ENCODE measurements at places on chromosomes 5 and 9.

- DNase-seq, result no peak
These were observed 13.3 kb downstream of the NR2F1 start for GRCh38 chr5:93596310-93596675.

DNA sequence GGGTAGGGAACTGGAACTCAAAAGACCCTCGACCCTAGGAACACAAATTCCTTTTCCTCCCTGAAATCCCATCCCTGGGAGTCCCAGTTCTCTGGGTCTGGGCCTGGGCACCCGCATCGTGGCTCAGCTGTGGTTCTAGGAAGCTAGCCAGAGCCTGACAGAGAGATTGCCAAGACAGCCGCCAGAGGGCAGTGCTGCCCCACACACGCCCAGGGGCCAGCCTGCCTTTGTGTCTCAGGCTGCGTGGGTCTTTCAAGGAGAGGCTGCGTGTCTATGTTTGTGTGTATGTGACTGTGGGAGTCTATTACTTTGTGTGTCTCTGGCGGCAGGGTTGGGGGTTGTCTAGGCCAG is 32.0 kb upstream of the TTLL11 start:
- DNase-seq, result peak; percentile 64

DNA sequence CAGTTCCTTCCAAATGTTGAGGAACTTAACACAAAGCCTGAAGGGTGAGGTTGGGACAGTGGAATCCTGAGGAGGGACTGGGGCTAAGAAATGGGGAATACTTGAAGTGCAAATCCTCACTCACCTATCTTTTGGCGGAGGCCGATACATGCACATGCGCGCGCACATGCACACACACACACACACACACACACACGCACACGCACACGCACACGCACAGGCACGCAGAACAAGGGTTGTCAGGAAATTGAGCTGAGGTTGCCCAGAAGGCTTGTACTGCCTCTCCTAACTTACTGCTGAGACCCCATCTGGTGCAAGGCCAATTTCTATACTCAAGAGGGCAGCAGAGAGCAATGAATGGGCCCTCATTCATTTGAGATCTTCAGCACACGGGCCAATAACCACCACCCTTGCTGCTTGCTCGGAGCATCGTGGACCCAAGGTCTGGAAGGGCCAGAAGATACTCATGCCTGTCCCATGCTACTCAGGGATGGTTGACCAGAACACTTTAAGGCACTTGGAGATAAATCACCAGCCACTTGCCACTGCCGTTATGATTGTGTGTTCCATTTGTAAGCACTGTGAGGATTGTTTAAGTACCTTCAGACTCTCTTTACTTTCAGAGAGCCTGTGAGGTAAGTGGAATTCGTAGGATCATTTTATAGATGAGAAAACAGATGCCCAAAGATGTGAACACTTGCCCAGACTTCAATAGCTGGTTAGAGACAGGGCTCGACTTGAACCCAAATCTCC is 21.5 kb downstream of the BTF3 start:
- peak; percentile 62 for DNase-seq

DNA sequence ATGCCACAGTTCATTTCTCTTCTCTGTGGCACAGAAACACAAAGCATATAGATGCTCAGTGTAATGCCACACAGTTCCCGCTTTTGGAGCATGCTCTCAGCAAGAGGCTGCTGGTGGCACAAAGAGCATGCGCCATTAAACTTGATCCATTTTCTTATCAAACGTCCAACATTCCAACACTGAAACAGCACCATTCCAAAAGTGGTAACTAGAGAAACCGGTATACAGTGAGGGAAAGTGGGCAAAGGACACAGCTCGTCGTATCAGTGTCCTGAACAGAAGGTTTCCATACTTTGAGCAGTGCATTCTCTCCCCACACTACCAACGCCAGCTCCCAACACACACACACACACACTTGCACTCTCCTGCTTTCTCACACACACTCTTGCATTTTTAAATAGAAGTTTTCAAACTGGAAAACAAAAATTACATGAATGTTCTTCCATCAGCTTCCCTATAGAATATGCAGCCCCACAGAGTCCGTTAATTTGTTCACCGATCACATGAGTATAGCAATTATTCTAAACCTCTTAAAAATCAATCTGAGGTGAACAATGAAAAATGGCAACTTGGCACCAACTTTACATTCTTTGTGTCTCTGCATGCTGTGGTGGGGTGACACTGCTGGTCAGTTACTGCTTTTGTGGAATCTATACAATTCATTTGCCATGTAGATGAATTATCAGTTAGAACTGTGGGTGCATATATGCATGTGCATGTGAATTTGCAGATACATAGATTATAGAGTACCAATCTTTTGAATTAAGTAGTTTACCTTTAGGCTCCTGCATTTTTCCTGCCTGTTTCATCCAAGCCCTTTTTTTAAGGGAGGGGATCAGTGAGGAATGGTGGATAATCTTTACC is 5.7 kb downstream of the NFIB start:
- DNase-seq, result no peak

DNA sequence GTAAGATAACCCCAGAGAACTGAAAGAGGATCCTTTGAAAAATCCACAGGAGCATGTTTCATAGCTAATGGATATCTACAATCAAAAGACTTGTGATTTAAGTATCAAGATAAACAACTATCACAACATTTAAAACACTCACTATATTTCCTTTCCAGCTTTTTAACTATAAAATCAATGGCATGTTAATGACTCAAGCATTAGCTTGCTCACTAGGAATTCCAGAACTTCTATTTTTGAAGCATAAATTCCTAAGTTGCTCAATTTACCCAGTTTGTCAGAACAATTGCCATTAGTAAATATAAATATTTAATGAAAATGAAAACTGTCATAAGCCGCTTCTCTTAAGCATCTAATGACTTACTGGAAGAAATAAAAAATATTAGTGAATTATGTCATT is 355.3 kb downstream of the PRELID2 start:
- DNase-seq, result no peak

- no peak for DNase-seq
These were observed 529 bp downstream of the CSNK1A1 start for GRCh38 chr5:149550594-149551226.

- DNase-seq, result no peak
These were observed 476.3 kb downstream of the CCDC171 start for GRCh38 chr9:16029046-16029615.

- no peak for DNase-seq
These were observed 9.1 kb upstream of the C1QTNF2 start for GRCh38 chr5:160379511-160379910.

Measured in GM18507 (cell line).